CD4-positive, alpha-beta T cell treated with Interleukin-6 for 4 hours (primary cell): ENCODE measurements at places on chromosomes 5 and 9.

GRCh38 chr5:58582803-58583491 is at the start of gene RAB3C:
TSS of gene RAB3C (plus strand) at chr5:58583075. CDS start at chr5:58583209, 134 bp downstream.
- peak; percentile 30 for DNase-seq

GRCh38 chr5:150801117-150801927 is 22.8 kb downstream of the SMIM3 start:
- no peak for DNase-seq

DNA sequence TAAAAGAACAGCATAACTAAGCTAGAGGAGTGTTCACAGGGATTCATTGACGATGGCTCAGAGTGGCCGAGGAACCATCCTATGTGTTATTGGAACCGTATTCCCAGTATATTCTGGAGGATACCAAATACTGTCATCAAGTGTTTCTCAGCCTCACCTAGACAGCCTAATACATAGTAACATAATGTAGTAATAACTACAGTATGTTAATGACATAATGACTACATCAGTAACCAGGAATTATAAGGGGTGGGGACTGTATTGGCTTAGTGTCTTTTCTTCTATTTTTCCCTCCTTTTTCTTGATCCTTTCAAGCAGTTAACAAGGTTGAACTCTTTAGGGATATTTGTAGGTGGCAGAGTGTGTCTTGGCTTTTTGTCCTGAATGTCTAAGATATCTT is 26.6 kb upstream of the C9 start:
- DNase-seq, result no peak

DNA sequence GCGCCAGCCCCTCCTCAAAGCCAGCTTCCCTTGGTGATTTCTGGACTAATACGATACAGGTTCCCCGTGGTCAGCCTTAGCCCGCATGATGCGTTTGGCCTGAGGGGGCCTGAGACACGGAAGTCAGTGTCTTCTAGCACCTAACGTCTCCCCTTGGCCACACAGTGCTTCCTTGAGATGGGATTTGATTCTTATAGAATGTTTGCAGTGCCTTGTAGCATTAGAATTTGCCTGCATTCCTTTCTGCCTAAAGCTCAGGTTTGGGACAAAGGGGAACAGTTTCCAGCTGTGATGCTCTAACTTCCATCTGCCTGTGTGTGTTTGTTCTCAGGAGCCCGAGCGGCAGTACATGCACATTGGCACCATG is 34.4 kb downstream of the CFAP90 start:
- no peak for DNase-seq

DNA sequence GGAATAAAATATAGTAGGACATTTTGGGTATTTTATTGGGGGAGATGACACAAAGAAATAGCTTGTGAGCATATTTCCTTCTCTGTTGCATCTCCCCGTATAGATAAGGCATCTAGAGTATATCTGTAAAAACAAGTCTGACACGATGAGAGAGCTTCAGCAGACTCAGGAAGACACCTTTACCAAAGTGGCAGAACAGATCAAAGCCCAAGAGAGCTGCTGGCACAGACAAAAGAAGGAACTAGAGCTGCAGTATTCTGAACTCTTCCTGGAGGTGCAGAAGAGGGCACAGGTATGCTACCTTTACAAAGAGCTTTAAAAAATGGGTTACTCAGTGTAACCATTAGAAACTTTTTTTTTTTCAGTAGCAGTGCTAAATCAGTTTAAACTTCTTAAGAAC is 176.7 kb downstream of the CCDC171 start:
- DNase-seq, result no peak

GRCh38 chr5:83377131-83377865 is 94.2 kb upstream of the VCAN start:
- DNase-seq, result no peak

DNA sequence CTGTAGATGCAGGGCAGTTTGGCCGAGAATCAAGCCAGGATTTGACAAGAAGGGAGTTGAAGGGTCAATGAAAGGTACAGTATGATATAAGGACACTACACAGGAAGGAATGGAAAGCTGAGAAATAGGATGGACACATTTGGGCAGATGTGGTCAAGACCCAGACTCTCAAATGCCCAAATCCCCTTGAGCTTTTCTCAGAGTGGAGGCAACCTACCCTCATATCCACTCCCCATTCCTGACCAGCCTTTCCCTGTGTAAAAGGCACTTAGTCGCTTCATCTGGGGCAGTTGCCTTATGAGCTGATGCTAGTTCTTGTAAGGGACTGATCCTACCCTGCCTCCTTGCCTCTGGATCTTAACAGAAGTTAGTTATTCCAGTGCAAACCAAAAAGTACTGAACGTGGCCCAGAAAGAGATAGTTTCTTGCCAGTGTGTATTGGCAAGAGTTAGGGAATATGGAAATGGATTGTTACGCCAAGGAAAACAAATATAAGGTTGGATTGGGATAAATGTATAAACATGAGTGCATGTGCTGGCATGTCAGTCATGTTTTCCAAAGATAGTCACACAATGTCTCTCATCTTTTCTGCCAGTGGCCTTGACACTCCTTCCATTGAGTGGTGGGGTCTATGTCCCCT is 4.1 kb upstream of the MCCC2 start:
- DNase-seq, result no peak

DNA sequence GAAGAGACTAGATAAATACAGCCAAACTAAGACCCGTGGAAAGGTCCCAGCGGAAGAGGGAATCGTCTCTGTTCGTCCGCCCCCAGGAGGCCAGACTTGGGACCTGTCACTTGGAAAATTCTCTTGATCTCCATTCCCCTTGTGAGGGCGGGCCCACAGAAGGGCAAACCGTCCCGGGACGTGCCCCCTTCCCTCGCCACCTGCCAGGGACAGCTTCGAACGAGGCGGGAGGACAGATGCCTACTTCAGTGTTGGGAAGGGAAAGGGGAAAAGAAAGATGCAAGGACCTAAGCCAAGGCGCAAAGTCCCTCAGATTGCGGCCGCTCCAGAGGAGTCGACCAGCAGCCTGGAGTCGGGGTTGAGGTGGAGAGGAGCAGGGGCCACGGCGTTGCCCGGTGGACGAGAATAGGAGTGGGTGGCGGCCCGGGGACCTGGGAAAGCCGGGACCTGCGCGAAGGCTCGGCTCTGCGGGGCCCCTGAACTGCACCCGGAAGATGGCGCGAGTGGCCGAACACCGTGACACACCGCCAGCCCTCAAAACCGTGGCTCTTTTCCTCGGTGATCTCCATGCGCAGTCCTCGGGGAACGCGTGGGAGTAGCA is 4.4 kb upstream of the EBF1 start:
- DNase-seq, result no peak

GRCh38 chr9:120856700-120857099 is 14.0 kb upstream of the PSMD5 start:
- no peak for DNase-seq

GRCh38 chr5:170896779-170897178 is 35.0 kb downstream of the RANBP17 start:
- no peak for DNase-seq

DNA sequence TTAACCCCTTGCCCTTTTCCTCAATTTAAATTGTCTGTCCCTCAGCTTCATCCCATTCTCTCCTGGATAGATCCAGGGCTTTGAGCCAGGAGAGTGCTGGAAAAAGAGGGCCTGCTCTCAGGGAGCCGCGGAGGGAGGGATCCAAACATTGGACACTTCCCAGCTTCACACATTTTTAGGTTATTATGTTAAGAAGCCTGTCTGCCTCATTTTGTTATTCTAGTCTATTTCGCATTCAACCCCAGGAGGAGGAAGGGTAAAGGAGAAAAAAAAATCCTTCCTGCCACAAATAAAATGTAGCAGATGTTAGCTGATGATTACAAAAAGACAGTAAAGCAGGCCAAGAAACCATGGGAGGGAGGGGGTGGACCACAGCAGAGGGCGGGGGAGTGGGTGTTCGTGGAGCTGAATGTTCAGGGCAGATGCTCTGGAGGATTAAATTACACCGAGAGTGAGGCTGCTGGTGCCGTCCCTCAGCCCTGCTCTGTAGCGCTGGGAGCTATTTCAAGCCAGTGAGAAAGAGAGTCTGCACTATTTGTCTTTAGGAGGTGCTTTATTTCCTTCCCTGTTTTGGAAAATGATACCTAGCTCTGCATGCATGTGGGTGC is 60.6 kb upstream of the ZFR start:
- DNase-seq, result peak; percentile 41
